ENCODE measurements at places on chromosomes 5 and 9.

DNA sequence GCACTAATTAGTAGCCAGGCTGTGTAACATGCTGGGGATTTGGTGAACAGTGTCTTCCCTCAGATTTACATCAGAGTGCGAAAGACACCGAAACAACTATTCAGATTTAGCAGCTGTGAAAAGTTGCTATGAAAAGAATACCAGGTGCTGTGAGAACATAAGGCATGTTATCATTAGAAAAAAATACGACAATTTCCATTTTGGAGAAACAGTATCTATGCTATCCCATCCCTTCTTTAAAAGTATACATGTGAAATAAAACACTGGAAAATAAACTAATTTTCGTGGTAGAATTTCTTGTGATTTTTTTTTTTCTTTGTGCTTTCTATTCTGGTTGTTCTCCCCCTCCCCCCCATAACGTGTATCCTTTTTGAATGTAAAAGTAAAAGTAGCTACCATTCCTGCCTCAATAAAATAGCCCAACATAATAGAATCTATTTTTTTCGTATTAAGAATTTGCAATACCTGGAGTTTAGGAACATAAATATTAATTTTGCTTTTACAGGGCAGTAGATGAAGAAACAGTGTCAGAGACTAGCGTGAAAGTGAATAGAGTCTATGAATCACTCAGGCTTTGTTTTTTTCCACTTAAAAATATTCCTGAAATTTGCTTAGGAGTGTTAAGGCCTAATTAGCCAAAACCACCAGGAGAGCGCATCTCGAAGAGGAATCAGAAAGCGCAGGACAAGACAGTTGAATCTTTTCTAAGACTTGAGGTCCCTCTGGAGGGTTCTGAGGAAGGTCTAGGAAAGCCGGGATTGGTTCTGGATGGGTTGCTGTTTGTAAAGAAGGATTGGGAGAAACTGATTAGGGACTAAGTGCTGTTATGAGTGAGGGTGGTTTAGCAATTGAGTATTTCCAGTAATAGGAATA, 813 bp upstream of the SLU7 start:
- DNase-seq: no peak

GRCh38 chr5:180006141-180006540, 65.4 kb downstream of the RNF130 start:
- DNase-seq: no peak

DNA sequence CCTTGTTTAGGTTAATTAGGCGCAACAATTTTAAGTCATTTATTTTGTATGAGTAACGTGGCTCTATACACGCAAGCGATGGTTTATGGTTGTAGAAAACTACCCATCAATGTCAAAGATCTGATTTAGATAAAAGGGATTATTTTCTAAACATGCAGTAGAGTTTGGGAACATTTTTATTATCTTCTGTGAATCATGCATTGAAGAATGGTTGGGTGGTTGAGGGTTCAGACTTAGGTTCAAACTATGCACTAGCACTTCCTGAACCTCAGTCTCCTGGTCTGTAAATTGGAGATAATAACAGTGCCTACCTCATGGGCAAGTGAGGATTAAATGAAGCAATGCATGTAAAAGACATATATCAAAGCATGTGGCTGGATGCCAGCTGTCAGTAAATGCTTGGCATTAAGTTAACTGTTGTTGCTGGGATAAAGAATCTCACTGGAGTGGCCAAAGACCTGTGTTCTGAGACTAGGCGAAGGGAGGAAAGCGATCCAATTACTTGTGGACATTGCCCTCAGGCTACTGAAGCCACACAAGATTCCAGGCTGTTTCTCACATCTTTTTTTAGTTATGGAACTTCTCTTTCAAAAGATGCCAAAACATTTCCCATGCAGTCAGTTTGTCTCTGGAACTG, 1.1 kb upstream of the OTULINL start:
- DNase-seq: no peak

DNA sequence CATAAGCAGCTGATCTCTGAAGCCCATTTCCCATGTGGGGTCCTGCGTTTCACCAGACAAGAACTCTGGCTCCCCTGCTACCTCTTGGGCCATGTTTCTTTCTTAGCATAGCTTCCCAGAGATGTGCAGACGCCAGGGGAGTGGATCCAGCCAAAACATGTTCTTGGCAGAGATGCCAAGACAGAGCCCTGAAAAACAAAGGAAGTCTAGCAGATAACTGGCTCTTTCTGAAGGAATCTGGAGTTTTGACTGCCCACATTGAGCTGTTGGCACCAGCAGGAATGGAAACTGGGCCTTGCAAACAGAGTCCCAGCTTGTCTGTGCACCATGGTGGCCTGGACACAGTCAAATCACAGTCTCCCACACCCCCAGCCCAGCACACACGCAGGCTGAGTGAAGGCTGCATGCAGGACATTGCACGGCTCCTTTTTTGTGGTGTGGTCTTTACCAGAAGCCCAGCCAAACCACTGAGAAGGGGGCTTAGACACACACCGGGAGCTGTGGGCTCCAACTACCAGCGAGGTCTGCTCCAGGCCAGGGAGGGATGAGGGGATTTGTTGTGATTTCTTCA, 114.7 kb downstream of the SNX18 start:
- DNase-seq: no peak

DNA sequence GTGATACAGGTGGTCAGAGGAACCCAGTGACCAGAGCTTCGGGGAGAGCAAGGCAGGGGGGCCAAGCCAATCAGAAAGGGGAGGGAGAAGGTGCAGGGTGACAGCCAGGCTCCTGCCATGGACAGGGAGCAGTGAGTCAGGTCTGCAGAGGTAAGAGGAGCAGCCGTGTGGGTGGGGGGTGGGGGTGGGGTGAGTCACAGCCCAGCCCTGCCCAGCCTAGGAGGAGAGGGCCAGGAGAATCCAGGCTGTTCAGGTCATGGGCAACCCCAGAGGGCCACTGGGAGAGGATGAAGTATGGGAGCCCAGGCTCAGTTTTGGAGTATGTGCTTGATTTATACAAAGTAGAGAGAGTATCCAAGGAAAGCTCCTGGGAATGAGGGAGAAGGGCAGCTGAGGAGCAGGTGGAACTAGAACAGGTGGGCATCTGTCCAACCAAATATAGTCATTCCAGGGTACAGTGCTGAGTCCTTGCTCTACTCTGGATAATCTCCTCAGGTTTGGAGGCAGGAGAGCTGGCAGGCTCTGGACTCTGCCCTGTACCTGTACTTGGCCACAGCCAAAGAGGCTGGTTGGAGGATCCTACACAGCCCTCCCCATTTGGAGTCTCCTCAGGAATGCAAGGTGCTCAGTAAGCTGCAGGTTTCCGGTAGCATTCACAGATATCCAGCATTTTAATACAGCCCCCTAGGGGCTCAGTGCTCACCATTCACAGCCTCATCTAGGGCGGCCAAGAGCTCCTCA, 1.6 kb downstream of the HBEGF start:
- DNase-seq: no peak

DNA sequence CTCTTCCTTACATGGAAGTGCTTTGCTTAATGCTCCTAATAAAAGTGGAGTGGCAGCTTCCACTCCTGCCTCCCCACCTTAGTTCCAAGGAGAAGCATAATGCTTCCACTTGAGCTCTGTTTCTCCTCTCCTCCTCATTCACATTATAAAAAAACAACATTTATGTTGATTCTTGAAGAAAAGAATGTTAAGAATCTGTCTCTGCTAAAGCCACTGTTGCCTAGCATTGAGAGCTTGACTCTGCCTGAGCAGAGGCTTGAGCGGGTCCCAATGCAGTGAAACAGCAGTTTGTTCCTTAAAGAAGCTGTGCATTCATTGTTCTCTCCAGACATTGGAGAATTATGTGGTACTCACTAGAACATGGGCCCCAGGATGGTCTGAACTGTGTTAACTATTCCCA, 101.5 kb upstream of the GHR start:
- no peak for DNase-seq

GRCh38 chr5:115583474-115583873, 18.8 kb downstream of the TICAM2 start:
- no peak for DNase-seq

DNA sequence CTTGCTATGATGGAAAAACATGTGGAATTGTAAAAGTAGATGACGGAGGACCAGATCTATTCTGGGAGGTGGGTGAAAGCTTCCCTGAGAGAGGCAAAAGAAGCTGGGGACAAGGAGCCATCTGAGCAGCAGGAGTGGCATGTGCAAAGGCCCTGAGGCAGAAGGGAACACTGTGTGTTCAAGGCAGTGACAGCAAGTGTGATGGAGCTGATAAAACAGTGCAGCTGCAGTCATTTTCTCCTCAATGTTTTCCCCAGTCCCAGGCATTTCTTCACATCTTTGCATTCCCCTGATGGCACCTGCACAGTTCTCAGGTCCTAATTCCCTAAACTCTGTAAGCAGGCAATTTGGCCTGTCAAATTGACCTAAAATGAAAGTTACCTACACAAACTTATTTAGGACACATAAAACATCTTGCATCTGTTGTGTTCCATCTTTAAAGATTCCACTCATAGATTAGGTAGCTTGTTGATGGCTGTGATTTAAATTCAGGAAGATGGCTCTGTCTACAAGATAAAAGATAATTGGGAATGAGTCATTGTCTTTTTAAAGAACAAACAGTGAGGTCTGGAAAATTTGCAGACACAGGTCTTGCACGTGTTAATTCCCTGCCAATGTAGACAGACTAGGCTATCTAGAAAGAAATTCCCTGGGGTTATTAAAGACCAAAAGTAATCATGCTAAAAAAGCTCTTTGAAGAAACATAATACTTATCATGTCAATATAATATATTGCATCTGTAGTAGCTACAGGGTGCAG, 289.6 kb upstream of the SGCD start:
- DNase-seq: no peak

GRCh38 chr9:114225561-114226212, 70.3 kb downstream of the COL27A1 start:
- no peak for DNase-seq

GRCh38 chr5:127941646-127942045, 141.9 kb upstream of the SLC12A2 start:
- DNase-seq: peak; percentile 54

GRCh38 chr5:140049205-140049604, 6.1 kb upstream of the NRG2 start:
- DNase-seq: no peak

- no peak for DNase-seq
Measured at GRCh38 chr9:111162026-111162425, 123.8 kb upstream of the LPAR1 start.

DNA sequence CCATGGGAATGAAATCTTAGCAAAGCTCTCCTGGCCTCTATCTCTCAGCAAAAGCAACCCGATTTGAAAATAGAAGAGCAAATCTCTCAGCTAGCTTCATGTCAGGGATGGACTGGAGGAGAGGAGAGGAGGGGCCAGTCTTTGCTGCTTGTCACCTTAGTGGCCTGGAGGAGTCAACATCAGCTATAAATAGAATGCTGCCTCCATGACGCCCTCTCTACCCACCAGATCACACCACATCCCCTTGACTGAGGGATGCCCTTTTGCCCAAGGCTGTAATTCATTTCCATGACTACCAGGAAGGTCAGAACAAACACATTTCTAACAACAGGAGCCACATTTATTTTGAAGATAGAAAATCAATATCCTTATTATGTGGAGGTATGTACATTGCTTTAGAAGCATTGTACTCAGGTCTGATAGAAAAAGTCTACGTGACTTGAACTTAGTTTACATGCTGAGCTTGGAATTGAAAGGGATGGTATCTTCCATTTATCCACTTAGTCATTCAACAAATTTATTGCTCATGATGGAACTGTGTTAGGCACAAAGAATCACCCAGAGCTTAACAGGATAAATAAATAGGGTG, 92.4 kb upstream of the LIFR start:
- DNase-seq: no peak
